T-cell (primary cell): ENCODE measurements at places on chromosomes 4 and X.

DNA sequence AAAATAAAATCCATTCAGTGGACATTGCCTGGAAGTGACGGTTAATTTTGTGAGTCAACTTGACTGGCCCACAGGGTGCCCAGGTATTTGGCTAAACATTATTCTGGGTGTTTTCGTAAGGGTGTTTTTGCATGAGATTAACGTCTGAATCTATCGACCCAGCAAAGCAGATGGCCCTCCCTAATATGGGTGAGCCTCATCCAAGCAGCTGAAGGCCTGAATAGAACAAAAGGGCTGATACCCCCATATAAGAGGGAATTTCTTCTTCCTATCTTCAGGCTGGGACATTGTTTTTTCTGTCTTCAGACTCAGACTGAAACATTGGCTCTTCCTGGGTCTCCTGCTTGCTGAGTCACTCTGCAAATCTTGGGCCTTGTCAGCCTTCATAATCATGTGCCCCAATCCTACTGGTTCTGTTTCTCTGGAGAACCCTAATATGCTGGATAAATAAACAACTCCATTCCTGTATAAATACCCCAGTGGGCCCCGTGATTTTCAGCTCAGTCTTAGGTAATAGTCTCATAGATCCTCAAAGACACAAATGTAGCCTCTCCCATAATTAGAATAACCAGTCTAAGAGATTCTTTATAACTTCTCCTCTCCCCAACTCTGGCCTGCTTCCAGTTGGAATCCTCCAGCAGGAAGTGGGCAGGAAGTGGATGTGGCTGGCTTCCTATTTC is 33.1 kb upstream of the DDX3X start:
- no peak for DNase-seq

GRCh38 chr4:47577779-47578553 is 92.9 kb downstream of the ATP10D start:
- no peak for DNase-seq

- DNase-seq: no peak
These were observed 3.7 kb downstream of the SH3RF1 start for GRCh38 chr4:169267070-169267469.

DNA sequence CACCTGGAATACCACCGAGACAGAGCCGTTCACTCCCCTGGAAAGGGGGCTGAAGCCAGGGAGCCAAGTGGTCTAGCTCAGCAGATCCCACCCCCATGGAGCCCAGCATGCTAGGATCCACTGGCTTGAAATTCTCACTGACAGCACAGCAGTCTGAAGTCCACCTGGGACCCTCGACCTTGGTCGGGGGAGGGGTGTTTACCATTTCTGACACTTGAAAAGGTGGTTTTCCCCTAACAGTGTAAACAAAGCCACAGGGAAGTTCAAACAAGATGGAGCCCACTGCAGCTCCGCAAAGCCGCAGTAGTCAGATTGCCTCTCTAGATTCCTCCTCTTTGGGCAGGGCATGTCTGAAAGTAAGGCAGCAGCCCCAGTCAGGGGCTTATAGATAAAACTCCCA is 243.2 kb downstream of the RASL11B start:
- no peak for DNase-seq

- no peak for DNase-seq
These were observed 374.6 kb upstream of the SLC7A11 start for GRCh38 chr4:138616775-138617174.

- DNase-seq: no peak
These were observed 356.2 kb downstream of the HS3ST1 start for GRCh38 chr4:11072463-11072862.

GRCh38 chrX:19581786-19582185 is 66.5 kb upstream of the MAP3K15 start:
- no peak for DNase-seq
